Caki2 (cell line): ENCODE measurements at places on chromosomes 4 and X. TPM values are rescaled to one million over a fixed set of nuclear protein-coding genes. Genes with fewer than 3 reads are reported as not detected.
A peak's percentile ranks its signal among the peaks of the same experiment; 100 is the strongest.

GRCh38 chr4:156764145-156764544, 207.5 kb downstream of the PDGFC start:
- DNase-seq = peak; percentile 65

DNA sequence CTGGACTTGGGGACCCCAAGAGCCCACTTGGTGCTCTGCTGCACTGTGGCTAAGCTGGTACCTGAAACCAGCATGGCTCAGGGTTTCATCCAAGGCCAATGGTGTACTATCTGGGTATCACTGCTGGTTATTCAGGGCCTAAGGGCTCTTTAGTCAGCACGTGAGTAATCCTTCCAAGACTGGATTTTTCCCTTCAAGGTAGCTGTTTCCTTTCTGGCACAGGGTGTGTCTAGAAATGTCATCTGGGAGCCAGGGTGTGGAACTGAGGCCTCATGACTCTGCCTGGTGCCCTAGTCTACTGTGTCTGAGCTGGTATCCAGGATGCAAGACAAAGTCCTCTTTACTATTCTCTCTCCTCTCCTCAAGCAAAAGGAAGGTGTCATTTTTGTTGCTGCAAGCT, 99.0 kb upstream of the QRFPR start:
- DNase-seq = no peak

DNA sequence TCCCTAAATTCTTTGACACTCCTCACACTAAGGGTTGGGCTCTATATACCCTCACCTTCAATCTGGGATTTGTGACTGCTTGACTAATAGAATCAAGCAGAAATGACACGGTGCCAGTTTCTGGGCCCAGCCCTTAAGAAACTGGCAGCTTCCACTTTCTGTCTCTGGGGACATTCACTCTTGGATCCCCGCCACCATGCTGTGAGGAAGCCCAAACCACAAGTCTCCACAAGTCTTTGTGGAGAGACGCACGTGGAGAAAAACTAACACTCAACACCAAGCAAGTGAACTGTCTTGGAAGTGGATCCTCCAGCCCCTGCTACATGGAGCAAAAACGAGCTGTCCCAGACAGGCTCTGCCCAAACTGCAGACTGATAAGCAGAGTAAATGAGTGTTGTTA, 1.1 kb upstream of the EDNRA start:
- no peak for DNase-seq

VSIG1 gene
- total RNA-seq = 0.91 and 1.1 TPM in 2 replicates

- no peak for DNase-seq
Observed at GRCh38 chrX:53494436-53494835, 60.3 kb upstream of the HSD17B10 start.

NHS gene
- 2.4 TPM in 2 replicates for total RNA-seq
